Renal pelvis (tissue), 12 donors: ENCODE measurements at places on chromosomes 11 and 22.

GRCh38 chr11:65404210-65404609 lies 17.8 kb downstream of the FRMD8 start:
- no peak for DNase-seq

- DNase-seq, result no peak
These were observed 922.1 kb downstream of the OPCML start for GRCh38 chr11:132610216-132610615.

DNA sequence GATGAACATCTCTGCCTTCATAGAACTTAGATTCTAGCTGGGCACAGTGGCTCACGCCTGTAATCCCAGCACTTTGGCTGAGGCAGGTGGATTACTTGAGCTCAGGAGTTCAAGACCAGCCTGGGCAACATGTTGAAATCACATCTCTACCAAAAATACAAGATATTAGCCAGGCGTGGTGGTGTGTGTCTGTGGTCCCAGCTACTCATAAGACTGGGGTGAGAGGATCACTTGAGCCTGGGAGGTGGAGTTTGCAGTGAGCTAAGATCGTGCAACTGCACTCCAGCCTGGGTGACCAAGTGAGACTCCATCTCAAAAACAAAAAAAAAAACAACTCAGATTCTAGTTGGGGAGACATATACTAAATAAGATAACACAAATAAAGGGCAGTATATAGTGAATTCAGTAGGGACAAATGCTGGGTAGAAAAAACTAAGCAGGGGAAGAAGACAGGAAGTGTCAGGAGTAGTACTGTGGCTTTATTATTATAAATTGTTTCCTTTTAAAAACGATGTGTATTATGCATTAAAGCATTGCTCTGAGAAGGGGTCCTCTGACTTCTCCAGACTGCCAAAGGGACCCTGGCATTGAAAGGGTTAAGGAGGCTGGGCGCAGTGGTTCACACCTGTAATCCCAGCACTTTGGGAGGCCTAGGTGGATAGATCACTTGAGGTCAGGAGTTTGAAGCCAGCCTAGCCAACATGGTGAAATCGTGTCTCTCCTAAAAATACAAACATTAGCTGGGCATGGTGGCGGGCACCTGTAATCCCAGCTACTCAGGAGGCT lies 46.7 kb downstream of the PACS1 start:
- DNase-seq, result no peak

GRCh38 chr22:37843741-37844089 lies 419 bp downstream of the ANKRD54 start:
- no peak for DNase-seq

DNA sequence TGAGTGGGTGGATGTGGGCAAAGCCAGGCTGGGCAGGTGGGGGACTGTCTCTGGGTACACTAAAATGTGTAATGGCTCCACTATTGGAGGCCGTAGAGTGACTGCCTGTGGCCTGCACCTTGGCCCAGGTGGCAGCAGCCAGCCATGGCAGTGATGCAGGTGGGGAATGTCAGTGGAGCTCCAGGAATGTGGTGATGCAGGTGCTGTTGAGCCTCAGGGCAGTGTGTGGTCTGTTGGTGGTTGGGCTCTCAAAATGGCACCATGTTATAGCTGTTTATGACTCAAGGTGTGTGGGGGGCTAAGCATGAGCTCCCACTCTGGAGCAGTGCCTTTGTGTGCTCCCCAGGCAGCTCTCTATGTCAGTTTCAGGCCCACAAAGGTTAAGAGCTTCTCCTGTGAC lies 40.2 kb upstream of the CCDC90B start:
- no peak for DNase-seq

GRCh38 chr11:132453406-132453805 lies 1078.9 kb downstream of the OPCML start:
- no peak for DNase-seq

- no peak for DNase-seq
These were observed 461.6 kb downstream of the BUD13 start for GRCh38 chr11:116311206-116311605.

DNA sequence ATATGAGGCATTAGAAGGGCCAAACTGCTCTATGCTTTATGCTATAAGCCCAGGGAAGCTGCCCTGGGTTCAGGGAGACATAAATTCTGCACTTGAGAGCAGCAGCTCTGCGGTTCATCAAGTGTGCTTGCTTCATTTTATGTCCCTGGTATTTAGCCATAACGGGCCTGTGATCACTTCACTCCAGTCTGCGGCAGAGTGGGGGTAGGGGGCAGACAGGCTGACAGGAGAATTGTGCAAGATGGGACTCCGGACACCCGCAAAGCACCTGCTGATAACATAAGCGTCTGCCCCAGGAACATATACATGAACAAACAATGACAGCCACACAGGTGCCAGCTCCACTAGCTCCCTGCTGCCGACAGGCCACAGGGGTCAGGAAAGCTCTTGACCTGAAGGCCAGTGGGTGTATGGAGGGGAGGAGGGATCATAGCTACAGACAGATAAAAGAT lies 56.1 kb downstream of the SMCO4 start:
- DNase-seq, result no peak

DNA sequence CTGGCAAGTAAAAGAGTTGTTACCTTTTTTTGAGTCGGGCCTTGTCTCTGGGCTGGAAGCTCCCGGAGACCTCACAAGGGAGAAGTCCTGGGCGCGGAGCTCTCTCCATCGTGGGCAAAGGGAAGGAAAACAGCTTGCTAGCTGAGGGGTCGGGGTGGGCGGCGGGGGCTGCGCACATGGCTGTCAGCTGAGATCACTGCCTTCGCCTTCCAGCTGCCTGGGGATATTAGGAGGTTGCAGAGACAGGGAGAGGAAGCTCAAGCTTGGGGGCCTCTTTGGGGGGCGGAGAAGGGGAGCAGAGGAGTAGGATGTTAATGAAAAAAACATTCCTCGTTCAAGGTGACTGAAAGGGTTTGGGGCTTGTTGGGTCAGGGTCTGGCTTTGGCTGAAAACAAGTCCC lies 49.2 kb upstream of the ALX4 start:
- no peak for DNase-seq

GRCh38 chr11:33709466-33709865 lies 8.8 kb upstream of the C11orf91 start:
- no peak for DNase-seq

GRCh38 chr22:31935961-31936635 lies 8.2 kb upstream of the YWHAH start:
- DNase-seq, result no peak

GRCh38 chr11:134566311-134566710 lies 154.3 kb upstream of the B3GAT1 start:
- DNase-seq, result no peak

DNA sequence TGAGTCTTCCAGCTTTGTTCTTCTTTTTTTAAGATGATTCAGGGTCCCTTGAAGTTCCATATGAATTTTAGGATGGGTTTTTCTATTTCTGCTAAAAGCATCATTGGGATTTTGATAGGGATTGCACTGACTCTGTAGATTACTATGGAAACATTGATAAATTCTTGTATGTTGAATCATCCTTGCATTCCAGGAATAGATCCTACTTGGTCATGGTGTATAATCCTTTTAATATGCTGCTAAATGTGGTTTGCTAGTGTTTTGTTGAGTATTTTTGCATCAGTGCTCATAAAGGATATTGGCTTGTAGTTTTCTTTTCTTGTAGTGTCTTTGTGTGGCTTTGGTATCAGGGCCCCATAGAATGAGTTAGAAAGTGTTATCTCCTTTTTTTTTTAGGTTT lies 34.9 kb upstream of the PHOX2A start:
- DNase-seq, result no peak

DNA sequence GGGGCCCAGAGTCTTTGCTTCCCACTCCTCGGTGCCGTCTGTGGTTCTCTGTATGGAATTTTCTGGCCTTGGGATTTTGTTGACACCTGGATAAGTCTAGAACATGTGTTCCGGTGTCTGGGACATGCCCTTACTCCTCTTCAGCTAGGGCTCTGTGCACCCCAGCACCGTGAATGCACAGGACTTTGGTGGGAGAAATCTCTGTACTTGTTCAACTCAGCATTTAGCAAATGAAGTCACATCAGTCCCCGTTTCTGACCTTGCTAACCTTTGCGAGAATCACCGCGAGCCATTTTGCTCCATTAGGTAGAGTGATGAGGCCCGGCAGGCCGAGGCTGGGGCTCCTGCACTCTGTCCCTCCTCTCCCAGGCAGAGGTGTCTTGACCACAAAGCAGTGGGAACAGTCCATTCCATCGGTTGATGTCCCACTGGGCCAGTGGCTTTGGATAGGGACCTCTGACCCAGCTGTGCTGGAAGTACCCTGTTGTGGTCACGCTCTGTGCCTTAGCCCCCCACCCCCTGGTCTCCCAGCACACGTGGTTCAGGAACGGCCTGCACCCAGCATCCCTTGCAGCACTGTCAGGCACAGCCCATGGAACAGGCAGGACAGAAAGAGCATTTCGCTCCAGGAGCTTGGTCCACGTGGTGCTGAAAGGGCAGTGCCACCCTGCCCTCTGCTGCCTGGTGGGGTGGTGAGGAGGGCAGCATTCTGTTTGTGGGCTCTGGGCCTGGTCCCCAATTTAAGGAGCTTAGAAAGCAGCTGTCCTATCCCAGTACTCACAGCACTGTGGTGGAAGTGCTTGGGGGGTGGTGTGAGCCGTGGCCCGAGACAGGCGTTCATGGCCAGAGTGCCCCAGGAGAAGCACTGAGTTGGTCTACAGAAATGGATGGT lies 73.4 kb downstream of the MED15 start:
- DNase-seq, result no peak

DNA sequence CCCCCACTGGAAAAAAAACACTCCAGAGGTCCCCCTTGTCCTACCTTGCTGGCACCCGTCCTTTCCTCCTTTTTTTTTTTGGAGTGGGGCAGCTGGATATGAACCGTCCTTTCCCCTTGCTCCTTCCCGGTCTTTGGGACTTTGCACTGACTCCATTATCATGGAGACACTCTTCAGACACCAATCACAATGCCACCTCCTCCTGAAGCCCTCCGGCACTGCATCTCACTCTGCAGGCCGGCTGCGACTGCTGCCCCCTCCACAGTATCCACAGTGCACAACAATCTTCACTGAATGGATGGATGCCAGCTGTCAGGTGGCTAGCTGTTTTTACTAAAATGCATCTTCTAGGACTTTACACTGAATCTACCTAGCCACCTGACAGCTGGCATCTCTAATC lies 12.7 kb upstream of the RGL4 start:
- no peak for DNase-seq

DNA sequence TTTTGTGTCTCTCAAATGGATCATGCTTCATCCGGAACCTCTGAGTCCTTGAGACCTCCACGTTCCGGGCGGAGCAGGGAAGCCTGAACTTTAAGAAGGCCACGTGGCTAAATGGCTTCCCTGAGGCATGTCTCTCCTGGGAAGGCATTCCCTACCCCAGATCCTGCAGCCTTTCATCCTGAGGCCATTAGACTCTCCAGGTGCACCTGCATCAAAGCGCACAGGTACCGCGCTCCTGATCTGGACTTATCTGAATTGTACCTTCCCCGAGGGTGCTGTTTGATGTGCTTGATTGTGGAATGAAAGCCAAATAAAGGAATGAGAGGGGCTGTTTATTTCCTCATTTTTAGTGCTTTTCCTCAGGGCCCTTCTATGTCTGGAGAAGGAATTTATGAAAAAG lies 22.5 kb downstream of the C22orf31 start:
- no peak for DNase-seq

- DNase-seq, result no peak
These were observed 53.3 kb upstream of the ADA2 start for GRCh38 chr22:17272511-17272991.

- DNase-seq, result no peak
These were observed at the start of gene CRACR2B for GRCh38 chr11:827897-828192. Gene CRACR2B (plus strand): TSS chr11:827919. CDS start chr11:828608, 689 bp downstream.

GRCh38 chr22:50090412-50090714 lies 557 bp downstream of the MOV10L1 start:
- no peak for DNase-seq

DNA sequence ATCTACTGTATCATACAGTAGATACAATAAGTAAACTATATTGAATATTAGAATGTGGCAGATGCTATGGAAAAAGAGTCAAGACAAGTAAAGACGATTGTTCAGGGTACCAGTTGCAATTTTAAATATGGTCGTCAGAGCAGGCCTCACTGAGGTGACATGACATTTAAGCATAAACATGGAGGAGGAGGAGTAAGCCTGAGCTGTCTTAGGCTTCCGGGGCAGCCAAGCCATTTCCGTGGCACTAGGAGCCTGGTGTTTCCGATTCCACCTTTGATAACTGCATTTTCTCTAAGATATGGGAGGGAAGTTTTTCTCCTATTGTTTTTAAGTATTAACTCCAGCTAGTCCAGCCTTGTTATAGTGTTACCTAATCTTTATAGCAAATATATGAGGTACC lies 14.5 kb downstream of the PIK3IP1 start:
- DNase-seq, result no peak

- no peak for DNase-seq
These were observed 3.4 kb downstream of the PTPRJ start for GRCh38 chr11:47983464-47984397.

DNA sequence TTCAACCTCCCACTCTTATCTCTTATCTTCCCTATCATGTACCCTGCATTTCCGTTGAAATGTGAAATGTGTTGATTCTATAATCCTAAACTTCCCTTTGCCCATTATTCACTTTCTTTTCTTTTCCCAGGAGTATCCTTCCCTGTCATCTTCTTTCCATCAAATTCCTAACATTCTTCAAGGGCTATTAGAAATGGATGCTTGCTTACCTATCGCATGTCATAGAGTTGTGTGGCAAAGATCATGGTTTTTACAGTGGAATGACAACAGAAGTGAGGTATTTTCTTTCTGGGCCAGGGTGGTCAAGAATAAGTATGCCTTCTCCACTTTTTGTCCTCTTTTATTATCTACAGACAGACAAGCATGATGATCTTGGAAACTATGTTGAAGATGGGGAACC lies 124.4 kb upstream of the SLC5A12 start:
- no peak for DNase-seq

GRCh38 chr11:118610225-118610772 lies 2.9 kb downstream of the PHLDB1 start:
- DNase-seq, result no peak

- no peak for DNase-seq
These were observed 52.5 kb upstream of the CLDN5 start for GRCh38 chr22:19576460-19577421.

DNA sequence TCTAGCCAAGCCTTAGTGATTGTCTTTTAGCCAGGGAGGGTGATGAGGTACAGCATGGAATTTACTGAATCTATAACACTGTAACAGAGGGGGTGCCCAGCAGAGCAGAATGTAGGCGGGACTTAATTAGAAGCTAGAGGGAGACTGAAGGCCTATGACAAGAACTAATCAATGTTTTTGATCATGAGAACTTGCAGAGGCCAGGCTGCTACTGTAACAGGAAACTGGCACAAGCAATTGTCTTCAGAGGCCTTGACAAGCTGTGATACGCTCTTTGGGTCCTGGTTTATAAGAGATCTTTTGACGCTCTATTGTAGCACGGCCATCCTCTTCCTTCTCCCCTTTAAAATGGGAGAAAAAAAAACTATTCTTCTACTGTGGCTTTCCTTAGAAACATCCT lies 1297.3 kb downstream of the JRKL start:
- no peak for DNase-seq

- DNase-seq, result no peak
These were observed 183.7 kb downstream of the BRD1 start for GRCh38 chr22:49643998-49644397.
